Activated T-helper 2 cell treated with anti-CD3 and anti-CD28 coated beads, Interferon-gamma antibody, Interleukin-2, Interleukin-4, amounts not matched to agents 10 μg/mL and 5 μg/mL and 100 μg/mL, durations not matched to agents 14 hours and 24 hours and 36 hours (primary cell): ENCODE measurements at places on chromosomes 11 and 22.

GRCh38 chr22:37905534-37906363 lies at the start of gene MICALL1:
MICALL1 (plus strand) TSS chr22:37906297; CDS start chr22:37906423, 126 bp downstream.
- peak; percentile 65 for DNase-seq

DNA sequence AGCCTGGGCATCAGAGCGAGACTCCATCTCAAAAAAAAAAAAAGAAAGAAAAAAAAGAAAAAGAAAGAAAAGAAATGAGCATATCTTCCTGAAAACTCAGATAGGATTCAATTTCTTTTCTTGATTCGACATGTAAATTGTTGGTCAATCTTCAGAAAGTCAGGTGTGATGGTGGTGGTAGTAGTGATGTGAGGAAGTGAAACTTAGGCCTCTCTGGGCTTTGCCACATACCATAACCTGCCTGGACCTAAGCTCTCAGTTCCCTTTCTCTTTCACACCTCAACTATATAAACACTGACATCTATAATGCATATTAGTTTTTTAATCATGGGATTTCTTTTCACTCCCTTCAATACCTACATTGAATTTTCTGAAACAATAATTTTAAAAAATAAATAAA lies 98.0 kb upstream of the TBCEL start:
- no peak for DNase-seq

DNA sequence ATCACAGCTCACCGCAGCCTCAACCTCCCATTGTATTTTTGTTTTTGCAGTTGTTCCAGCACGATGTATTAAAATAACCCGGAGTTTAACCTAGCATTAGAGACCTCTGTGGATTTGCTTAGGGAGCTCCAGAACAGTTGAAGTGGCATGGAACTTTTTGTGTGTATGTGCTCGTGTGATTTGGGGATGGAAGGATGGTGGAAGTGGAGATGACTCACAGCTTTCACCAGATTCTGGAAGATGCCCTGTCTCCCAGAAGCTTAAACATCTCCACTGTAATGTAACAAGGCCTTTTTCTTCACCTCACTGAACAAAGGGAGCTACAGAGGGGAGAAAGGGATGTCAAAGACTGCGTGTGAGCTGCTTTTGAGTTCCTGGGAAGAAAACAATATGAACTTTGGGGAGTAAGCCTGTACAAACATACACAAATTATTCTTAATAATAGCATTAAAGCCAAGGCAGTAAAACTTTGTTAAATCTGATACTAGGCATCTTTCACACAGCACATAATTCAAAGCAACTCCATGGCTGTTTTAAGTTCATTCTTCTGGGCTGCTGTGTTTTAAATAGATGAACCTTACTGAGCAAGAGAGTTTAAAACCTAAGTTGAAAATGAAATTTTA lies 226.4 kb downstream of the ADAMTS15 start:
- no peak for DNase-seq

DNA sequence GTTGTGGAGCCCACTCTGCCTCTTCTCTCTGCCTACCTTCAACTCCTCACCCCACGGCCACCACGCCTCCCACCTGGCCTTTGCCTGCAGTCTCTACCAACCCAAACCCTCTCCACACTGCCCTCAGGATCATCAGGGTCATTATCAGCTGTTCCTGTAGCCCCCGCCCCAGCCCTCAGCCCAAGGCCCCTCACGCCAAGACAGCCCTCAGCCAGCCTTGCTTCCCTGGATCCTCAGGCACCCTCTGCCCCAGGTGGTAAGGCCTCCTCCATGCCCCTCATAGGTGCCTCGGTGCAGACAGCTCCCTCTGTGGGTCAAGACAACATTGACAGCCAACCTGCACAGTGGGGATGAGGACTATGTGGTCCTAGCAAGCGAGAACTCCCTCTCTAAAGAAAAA lies 1.7 kb downstream of the SBF1 start:
- no peak for DNase-seq

- no peak for DNase-seq
These were observed 19.3 kb upstream of the GLYATL1 start for GRCh38 chr11:58919980-58920379.

DNA sequence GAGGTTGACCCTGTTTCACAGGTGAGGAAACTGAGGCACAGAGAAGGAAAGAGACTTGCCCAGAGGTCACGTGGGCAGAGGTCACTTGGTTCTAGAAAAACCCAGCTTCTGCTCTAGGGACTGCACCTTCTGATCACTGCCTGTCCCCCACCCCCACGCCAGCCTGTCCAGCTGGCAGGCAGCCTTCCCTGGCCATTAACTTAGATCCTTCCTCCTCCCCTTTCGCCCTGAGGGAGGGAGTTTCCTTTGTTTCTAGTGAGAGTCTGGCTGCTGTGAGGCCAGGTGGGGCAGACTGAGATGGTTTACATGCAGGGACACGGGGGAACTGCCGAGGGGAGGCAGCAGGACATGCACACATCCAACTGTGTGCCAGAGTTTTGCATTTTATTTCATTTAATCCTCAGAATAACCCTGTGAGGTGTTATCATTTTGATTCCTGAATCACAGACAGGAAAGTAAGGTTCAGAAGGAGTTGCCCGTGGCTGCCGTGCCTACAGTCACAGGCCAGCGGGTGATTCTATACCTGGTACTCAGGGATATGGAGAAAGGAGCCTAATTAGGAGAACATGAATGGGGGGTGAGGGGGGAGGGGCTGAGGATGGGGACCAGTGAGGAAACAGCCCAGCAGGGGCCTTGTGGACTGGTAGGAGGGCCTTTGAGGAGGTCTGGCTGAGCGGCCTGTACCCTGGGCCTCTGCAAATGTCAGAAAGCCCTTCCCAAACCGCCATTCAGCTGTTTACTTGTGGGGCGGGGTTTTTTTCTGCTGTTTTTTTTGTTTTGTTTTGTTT lies 3.4 kb downstream of the FAM83F start:
- no peak for DNase-seq

DNA sequence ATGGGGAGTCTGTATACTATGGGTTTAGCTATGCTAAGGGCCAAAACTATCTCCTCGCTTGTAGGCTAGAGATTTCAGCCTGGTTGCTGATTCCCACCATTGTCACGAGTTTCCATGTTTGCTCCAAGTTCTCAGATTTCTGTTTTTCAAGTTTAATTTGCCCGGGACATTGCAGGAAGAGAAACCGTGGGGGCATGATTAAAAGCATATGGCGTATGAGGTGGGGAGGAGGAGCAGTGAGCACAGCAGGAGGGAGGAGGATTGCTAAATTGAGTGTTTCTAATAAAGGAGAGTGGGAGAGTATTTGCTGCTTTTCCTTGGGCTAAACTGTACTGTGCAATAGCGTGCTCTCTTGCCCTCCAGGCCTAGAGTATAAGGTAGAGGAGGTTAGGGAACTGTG lies 558.4 kb downstream of the METTL15 start:
- DNase-seq: no peak

DNA sequence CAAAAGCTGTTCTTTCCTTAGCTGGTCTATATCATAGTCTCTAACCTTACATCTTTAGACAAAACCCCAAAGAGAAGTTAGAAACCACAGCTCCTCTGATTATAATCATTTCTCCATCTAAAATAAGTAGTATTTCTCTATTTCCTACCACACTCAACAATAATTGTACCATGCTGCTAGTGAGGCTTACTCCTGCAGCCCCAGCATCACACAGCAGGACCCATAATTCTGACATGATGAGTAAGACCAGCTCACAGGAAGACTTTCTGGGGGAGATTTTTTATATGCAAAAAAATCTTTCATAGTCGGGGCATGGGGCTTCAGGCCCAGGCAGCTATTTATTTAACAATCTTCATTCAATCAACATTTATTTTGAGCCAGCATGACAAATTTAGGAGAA lies 441.6 kb downstream of the DYNC2H1 start:
- no peak for DNase-seq

GRCh38 chr11:19379465-19379864 lies 138.7 kb upstream of the E2F8 start:
- DNase-seq: no peak

DNA sequence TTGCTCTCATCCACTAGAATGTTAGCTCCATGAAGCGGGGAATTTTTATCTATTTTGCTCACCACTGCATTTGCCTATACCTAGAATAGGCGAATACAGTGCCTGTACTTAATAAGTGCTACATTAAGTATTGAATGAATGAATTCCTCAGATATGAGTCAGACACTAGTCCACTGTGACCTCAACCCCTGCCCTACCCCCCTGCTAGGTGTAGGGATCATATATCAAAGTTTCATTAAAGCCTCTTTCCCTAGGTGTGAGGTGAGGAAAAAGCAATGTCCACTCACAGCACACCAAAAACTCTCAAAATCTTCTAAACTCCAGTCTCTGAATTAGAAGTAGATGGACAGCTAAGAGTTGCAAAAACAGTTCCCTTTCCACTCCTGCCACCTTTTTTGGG lies 9.8 kb upstream of the PSMA1 start:
- DNase-seq: no peak

- DNase-seq: peak; percentile 43
These were observed 92.8 kb upstream of the APOA1 start for GRCh38 chr11:116930177-116930576.

DNA sequence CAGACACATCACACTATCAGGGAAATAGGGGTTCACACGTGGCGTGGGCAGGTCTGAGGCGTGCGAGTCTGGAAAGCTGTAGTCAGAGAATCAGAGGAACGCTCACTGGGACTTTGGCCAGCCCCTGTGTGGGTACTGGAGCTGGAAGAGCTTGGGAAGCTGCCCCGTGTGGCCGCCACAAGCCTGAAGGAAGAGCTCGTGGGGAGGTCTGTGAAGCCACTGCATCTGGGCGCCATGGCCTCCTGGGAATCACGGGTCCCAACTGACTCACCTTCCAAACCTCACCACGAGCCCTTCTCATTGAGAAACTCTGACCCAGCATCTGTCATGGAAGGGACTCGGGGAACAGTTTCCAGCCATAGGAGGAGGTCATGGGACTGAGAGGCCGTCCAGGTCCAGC lies 5.9 kb upstream of the MRGPRF start:
- no peak for DNase-seq

- DNase-seq: no peak
These were observed at the start of gene GRAMD4 for GRCh38 chr22:46619830-46620501. GRAMD4 (plus strand) TSS chr22:46620386; CDS start chr22:46626800, 6,414 bp downstream.
